ENCODE measurements at places on chromosomes 7 and 10.
A peak's percentile ranks its signal among the peaks of the same experiment; 100 is the strongest.

DNA sequence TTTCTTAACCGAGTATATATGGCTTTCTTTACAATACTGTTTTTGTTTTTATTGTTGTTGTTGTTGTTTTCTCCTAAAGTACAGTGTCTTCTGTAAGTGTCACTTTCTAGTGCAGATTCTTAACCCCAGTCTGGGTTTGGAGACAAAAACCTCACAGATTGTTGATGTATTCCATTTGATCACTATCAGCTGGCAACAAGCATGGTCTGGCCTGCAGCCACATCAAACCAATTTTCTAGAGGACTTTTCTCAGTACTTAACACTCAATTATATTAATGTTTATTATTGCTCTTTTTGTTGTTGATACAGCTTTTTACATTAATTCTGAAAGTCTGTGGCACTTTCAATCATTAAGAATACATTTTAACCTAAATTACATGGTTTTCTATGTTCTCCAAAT, 17.1 kb downstream of the LRRN3 start:
- no peak for DNase-seq

- no peak for DNase-seq
These were observed 243.1 kb downstream of the INHBA start for GRCh38 chr7:41459623-41460261.

- no peak for DNase-seq
These were observed 24.9 kb upstream of the NPS start for GRCh38 chr10:127524229-127524628.

GRCh38 chr7:158484801-158485531, 102.7 kb downstream of the PTPRN2 start:
- no peak for DNase-seq

DNA sequence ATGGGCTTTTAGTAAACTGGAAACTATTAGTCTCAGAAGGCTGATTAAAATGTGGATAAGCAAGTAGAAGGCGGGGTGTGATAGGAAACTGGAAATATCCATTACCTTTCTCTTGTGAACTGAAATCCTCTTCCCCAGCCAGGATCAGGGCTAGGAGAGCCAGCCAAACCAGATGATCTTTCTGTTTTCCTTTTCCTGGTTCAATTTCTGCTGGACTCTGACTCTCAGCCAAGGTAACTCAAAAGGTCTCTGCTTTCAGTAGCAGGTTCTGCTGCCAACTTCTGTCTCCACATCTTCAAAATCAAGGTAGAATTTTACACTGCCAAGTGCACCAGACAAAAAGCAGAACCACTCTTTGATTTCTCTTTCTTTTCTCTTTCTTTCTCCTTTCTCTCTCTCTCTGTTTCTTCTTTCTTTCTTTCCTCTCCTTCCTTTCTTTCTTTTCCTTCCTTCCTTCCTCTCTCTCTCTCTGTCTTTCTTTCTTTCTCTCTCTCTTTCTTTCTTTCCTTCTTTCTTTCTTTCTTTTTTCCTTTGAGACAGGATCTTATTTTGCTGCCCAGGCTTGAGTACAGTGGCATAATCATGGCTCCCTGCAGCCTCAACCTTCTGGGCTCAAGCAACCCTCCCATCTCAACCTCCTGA, 30.8 kb downstream of the OTUD1 start:
- DNase-seq, result no peak

DNA sequence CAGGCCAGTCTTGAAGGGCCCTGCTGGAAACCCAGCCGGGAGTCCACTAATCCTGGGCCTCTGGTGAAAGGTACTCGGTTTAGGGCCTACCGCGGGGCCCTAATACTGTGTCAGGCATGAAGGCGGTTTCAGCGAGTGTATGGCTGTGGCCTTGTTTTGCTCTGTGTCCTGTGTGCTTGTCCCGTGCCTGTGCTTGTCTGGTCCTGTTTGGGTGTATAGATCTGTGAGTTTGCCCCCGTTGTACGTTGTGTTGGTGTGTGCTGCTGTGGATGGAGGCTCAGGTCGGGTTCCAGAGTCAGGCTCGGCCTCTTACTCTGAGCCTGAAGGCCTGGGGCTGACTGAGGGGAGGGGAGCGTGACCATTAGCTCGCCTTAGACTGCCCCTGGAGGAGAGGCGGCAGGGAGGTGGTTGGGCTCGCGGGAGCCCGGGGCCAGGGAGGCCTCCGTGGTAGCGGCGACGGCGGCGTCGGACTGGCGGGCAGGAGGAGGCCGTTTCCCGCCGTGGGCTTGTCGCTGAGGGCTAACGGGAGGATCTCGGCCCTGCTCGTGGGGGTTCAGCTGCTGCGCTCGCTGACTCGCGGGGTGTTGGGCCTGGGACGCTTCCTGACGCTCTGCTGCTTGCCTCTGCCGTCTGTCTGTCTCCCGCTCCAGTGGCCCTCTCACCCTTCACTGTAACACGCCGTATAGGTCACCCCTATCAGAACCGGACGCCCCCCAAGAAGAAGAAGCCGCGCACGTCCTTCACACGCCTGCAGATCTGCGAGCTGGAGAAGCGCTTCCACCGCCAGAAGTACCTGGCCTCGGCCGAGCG, 2.6 kb downstream of the TLX1 start:
- DNase-seq, result no peak

- peak; percentile 23 for DNase-seq
These were observed at the start of gene KLF14 for GRCh38 chr7:130733931-130734814. TSS of gene KLF14 (minus strand) at chr7:130734207. CDS start at chr7:130734033, 174 bp downstream.

GRCh38 chr10:131931981-131932380, 31.2 kb downstream of the PPP2R2D start:
- no peak for DNase-seq

GRCh38 chr10:43703286-43703685, 54.6 kb upstream of the ZNF32 start:
- DNase-seq, result no peak

DNA sequence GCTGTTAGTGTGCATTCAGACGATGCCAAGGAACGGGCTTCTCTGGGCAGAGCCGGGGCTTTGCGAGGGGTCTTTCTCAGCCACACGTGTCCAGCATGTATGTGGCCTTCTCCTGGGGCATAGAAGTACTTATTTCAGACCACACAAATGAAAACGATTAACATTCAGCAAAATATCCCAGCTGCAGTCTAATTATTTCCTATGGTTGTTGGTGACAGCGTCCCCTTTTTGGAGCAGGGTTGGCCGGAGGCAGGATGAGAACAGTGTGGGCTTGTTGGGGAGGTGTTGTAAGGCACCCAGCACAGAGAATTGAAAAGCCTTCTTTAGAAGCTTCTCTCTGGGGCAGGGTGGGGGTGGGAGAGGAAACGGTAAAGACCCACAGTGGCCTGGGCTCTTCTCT, 54.2 kb downstream of the PTPRE start:
- DNase-seq, result no peak

DNA sequence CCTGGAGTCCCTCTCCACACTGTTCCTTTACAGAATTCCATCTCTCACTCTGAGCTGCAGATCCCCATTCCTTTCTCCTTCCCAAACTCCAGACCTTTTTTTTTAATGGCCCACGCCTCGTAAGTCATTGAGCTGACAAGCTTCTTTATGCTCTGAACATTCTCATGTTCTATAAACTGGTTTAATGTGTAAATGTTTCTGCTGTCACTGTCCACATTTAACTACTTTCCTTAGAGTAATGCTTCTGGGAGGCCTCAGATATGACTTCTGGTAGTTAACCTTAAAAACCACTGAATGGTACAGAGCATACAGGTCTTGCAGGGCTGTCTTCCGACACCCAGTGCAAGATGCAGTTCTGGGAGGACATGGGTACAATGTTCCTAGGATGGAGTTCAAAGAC, 71.1 kb upstream of the CAMK2B start:
- DNase-seq, result no peak

GRCh38 chr7:156175003-156175402, 362.7 kb upstream of the SHH start:
- no peak for DNase-seq

DNA sequence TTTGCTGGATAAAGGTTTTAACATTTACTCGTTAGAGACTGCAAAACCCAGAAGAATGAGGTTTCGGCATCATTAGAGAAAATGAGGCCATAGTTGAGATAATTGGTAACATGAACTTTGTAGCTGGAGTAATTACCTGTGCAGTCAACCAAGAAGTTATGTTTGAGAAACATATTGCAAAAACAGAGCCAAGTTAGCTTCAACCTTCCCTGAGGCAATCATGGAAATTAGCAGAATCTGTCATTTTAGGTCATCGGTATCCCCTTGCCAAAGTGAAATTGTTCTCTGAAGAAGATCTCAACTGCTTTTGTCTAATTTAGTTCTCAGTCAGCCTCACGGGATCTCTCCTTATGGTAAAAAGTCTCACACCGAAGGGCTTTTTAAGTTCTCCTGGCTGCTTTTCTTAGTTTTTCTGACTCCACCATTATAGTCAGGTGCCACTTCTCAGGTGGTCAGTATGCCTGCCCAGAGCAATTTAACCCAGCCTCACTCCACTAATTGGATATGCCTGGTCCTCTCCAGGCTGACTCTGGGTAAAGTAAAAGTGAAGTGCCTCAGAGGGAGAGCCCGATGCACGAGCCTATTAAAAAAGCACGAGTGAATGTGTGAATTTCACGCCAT, 52.5 kb downstream of the NRCAM start:
- no peak for DNase-seq

DNA sequence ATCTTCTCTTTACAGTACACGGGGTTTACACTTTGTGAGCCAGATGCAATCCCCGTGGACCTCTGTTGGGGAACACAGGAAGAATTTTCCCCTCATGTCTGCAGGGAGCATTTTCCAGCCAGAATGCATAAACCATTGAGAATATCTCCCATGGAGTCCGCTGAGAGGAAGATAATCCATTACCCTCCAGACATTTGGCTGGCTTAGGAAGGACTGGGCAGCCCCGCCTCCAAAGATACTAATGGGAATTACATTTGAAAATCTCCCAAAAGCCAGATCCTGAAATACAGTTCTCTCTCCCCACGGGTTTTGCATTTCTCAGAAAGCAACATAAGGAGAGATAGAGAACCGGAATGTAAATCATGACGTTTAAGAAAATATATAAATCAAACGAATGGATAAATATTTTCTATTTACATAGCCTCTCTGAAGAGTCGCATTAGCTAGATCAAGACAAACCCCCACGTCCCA, 53.5 kb downstream of the TRIL start:
- no peak for DNase-seq

GRCh38 chr10:84665883-84666463, 337.6 kb downstream of the CCSER2 start:
- DNase-seq, result no peak

- DNase-seq, result no peak
These were observed 58.0 kb downstream of the CREM start for GRCh38 chr10:35184527-35185171.

GRCh38 chr10:73732931-73733623, 11.1 kb upstream of the SEC24C start:
- no peak for DNase-seq

GRCh38 chr7:69837387-69838068, 239.3 kb downstream of the AUTS2 start:
- DNase-seq, result no peak

DNA sequence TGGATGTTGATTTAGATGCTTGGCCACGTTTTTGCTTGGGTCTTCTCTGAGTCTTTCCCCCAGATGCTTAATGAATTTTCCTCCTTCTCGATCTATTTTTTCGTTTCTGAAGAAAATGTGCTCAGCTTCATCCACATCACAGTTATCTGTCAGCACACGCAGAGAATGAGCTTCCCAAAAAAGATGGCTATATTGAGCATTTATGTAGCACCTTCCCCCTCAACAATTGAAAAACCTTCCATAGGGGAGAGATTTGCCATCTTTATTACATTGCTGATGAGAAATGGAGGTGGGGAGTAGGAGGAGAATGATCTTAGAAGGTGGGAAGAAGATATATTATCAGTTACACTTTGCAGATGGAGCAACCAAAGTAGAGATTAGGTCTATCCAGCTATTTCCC, 228.1 kb upstream of the PHYHIPL start:
- DNase-seq, result no peak

GRCh38 chr7:149181450-149181790, 13.9 kb upstream of the ZNF282 start:
- DNase-seq, result no peak

DNA sequence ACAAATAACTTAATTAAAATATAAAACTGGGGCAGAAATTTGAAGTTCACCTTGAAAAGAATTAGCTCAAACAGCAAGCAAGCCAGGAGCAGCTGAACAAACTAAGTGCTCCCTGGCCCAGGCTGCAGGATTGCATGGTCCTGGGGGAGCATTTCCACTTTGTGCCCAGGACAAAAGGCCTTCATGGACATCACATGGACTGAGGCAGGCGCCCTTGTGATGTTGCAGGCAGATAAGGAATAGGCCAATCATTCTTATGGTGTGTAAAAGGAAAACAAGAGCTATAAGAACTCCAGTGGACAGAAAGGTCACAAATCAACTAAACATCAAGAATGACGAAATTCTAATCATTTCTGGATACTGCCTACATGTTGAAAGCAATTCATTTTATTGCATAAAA, 17.5 kb upstream of the TECTB start:
- DNase-seq, result no peak

DNA sequence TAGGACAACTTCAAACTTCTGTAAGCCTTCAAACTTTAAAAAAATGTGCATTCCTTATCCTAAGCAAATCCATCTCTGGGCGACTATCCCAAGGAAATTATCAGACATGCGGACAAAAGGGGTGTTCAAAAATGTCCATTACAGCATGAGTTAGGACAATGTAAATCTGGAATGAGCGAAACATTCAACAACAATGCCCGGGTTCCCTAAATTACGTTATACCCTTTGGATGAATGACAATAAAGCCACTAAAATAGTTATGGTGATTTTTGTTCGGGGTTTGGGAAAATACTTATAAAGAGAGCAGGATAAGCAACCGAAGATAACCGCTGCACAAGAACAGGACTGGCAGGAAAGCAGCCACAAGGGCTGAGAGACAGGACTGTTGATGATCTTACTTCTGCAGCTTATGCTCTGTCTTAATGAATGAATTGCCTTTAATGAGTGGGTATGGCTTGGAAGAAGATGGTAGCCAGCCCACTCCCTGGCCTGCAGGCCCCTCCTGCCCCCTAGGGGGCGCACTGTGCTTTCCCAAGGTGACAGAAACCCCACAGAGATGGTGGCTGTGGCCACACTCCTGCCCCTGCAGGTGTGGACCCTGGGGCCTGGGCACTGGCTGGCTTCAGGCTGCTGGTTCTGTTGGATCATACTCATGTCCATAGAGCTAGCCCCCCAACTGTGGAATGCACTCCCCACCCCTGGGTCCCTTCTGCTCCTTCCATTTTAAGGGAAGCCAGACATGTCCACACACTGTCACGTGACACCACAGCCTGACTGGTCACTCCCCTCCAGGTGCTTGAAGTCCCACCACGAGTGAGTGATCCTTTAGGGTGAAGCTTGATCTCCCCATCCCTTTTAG, 45.0 kb downstream of the ZCCHC24 start:
- DNase-seq, result peak; percentile 13

GRCh38 chr10:34613491-34613890, 201.6 kb downstream of the PARD3 start:
- DNase-seq, result no peak

DNA sequence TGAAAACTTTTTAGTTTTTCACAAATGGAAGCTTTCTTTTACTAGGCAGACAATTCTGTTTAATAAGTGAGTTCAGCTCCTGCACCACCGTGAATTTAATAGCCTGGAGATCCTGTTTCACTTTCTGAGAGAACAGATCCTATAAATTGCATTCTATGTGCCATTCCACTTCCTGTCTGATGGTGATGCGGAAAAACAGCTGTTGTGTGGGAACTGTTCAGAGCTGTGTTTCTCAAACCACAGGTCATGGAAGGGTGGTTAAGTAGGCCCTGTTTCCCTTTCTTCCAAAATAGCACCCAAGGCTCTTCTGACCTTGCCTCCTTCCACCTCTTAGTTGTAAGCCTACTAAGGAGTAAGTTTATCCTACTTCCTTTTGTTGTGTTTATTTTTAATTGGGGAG, 97.2 kb upstream of the DKK1 start:
- DNase-seq, result no peak
